ENCODE measurements at places on chromosomes 13 and 19.

DNA sequence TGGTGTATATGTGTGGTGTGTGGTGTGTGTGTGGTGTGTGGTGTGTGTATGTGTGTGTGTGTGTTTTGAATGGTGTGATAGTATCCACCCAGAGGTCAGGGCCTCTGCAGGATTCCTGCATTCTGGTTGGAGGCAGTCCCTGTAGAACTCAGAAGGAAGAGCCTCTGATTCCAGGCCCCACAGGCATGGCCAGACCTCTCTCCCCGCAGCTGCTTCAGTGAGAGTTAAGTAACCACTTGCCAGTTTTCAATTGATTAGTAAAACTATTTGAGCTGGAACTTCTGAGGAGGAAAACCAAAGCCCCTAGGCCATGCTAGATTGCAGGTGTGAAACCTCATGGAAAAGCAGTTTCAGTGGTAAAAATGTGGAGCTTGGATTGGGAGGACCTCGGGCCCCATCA, 2.1 kb downstream of the ATP12A start:
- no peak for DNase-seq

DNA sequence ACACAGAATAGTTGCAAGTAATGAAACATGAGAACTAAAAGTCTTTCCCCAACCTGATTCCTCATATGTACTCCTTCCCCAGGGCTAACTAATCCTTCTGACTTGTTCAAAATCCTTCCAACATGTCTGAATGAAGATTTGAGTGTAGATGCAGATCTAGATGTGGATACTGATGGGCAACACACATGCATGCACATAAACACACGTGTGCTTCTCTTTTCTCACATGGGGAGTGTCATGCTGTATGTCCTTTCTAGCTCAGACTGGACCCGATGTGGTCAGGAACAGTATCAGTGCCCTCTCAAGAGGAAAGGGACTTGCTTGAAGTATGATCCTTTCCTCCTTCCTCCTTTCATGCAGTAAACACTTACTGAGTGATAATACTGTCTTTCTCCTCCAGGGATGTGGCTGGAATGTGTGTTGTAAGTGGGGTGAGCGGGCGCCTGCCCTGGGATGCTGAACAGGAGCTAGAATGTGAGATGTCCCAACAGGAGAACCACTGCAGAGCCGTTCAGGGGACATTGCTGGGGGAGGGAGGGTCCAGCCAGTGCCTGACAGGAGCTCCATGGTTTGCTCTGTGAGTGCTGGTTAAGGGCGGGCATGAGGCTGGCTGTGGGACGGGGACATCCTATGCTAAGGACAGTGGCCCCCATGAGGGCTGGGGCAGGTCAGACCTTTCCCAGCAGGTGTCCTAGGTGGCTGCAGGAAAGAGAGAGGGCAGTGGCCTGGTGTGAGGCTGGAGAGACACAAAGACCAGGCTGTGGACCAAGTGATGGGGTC, 146.9 kb downstream of the TEX29 start:
- DNase-seq, result no peak

GRCh38 chr13:73440296-73440895, 381.6 kb downstream of the KLF5 start:
- DNase-seq, result no peak

GRCh38 chr19:50536662-50537305, 23.1 kb upstream of the ASPDH start:
- no peak for DNase-seq

- DNase-seq, result no peak
Measured at GRCh38 chr13:72886272-72887067, 104.5 kb downstream of the PIBF1 start.

- no peak for DNase-seq
Measured at GRCh38 chr13:24687611-24688010, 7.4 kb downstream of the ATP12A start.

DNA sequence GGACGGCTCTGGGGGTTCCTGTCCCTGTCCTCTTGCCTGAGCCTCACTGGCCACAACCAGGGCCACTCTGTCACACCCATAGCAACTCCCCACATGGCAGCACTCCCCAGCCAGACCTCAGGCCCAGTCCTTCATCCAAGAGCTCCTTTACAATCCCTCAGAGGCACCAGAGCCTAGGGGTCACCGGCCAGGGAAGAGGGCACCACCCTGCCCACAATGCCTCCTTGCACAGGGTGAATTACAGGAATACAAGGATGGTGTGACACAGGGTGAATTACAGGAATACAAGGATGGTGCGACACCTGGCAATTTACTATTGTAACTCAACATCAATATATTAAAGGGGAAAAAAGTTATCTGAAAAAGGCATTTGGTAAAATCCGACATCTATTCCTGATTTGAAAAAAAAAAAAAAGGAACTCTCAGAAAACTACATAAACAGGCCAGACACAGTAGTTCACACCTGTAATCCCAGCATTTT, 16.5 kb downstream of the MIER2 start:
- DNase-seq, result no peak

DNA sequence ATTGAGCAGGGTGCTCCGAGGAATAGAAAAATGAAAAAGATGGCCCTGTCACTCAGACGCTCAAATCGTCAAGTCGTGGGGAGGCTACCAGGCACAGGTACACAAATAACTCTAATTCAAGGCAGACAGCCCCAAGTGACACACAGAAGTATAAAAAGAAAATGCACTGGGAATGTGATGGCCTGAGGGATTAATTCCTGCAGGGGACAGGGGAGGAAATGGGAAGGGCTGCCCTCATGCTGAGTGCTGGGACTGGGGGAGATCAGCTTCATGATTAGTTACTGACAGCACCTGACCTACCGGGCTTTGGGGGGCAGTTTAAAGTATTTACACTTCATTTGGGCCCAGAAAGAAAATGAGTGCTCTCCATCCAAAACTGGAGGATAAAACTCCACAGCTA, 20.9 kb upstream of the UBE2L5 start:
- no peak for DNase-seq

GRCh38 chr19:36254848-36255247, 39.9 kb downstream of the ZNF146 start:
- no peak for DNase-seq

- no peak for DNase-seq
Measured at GRCh38 chr19:48686088-48686487, 9.7 kb upstream of the FUT2 start.

GRCh38 chr19:41847351-41848105, 2.7 kb downstream of the DMRTC2 start:
- DNase-seq, result no peak

- DNase-seq, result no peak
Measured at GRCh38 chr13:18993884-18994660, 187.6 kb downstream of the TUBA3C start.

- no peak for DNase-seq
Measured at GRCh38 chr19:54107876-54108490, 5.3 kb downstream of the NDUFA3 start.

- DNase-seq, result no peak
Measured at GRCh38 chr13:32736648-32737047, 150.4 kb downstream of the PDS5B start.

All from stimulated activated CD4-positive, alpha-beta T cell treated with anti-CD3 and anti-CD28 coated beads, Interleukin-2, amount 100 ng/mL, for 4 hours (primary cell).